Hippocampal formation (tissue), 2 donors: ENCODE measurements at places on chromosomes 4 and X.

GRCh38 chrX:123835661-123836371 is 24.0 kb upstream of the XIAP start:
- no peak for DNase-seq

- no peak for DNase-seq
Measured at GRCh38 chrX:20498851-20499635, 232.3 kb upstream of the RPS6KA3 start.

- no peak for DNase-seq
Measured at GRCh38 chr4:184430163-184430562, 44.2 kb downstream of the IRF2 start.

DNA sequence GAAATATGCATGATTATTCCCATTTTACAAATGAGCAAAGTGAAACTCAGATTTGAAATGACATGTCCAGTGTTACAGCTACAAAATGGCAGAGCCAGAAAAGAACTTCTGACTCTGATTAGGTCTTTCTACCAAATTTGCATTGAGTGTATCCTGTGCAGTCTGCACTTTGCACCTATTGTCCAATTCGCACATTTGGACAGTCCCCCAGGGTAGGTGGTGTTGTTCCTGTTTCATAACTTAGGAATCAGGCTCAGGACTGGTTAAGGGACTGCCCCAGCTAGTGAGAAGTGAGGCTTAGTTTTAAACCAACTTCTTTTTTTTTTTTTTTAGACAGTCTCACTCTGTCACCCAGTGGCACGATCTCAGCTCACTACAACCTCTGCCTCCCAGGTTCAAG is 137.9 kb upstream of the NALF2 start:
- no peak for DNase-seq

DNA sequence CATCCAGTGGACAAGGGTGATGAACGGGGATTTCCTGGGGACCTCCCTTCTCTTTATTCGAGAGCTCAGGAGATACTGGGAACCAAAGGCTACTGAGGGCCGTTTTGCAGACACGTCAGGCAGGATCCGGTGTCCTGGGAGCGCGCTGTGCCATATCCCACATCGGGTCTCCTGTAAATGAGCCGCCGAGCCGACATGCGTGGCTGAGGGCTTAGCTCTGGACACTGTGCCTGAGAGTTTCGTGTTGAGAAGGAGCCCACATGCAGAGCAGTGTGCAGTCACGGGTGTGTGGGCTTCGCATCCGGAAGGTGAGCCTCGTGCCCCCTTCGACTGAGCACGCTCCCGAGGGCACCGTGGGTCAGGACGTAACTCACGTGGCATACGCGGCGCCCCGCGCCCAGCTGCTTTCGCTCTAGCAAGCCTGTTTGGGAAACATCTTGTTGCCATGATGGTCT is 28.5 kb upstream of the HGFAC start:
- no peak for DNase-seq

GRCh38 chr4:53098681-53099121 is 236.6 kb downstream of the RASL11B start:
- no peak for DNase-seq

DNA sequence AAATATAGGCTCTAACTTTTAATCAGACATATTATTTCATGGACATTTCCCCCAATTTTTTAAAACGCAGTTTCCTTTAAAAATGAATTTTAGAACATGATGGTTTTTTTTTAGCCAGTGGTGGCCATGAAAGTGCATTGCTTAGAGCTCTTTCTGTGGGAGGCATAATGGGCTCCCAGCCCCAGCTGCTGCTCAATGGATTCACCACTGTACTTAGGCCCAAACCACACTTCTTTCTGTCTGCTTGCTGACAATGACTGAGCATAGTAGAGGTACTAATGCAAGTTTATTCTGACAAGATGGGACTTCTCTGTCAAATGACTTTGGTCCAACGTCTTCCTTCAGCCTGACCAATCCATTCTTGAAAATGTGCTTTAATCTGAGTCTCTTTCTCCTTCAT is 400.2 kb upstream of the GRIA3 start:
- DNase-seq, result no peak

DNA sequence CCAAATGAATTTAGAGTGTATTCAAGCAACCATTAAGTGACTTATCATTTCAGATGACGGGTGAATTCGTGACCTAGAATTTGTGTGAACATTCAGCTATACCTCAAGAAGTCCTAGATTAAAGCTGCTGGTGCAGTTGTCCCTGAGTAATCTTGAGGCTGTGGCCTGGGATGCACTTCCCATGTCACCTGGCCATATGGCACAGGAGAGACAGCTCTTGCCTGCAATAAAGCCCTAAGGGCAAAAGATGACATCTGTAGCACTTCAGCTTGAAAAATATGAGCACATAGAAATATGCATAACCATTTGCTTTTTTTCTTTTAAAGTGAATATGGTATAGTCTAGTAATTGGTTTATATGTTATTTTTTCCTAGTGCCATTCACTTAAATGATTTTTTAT is 125.8 kb downstream of the FHDC1 start:
- DNase-seq, result no peak

DNA sequence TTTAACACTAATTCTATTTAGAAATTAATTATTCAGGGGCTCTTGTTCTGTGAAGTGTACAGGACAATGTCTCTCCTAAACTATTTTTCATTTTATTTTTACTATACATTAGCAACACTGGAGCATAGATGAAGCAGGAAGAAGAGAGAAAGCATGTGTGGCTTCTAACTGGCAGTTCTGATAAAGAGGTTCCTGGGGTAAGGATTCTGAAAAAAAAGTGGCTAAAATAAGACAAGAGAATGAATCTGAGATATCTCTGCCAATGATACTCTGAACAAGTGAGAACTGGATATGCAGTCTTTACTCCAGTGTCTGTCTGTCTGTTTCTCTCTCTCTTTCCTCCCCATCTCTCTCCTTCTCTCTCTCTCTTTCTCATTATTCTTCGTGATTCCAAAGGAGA is 125.9 kb downstream of the MAML3 start:
- no peak for DNase-seq

DNA sequence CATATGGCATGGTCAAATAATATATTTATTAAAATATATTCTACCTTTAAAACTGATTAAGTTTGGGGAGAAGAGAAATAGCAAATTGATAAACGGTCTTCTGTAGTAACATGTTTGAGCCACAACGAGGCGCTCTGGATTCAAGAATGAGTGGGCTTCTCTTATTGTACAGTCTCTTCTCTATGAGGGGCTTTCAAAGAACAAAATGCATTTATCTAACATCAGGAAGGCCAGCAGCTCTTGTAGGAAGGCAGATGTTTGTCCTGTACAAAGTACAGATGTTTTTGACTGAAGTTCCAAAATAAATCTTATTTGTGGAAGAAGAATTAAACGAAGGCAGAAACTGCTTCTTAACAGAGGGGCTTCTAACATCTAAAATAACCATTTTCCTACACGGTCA is 153.6 kb downstream of the RASL11B start:
- DNase-seq, result no peak

GRCh38 chrX:133776072-133776471 is 209.3 kb downstream of the GPC3 start:
- DNase-seq, result no peak

DNA sequence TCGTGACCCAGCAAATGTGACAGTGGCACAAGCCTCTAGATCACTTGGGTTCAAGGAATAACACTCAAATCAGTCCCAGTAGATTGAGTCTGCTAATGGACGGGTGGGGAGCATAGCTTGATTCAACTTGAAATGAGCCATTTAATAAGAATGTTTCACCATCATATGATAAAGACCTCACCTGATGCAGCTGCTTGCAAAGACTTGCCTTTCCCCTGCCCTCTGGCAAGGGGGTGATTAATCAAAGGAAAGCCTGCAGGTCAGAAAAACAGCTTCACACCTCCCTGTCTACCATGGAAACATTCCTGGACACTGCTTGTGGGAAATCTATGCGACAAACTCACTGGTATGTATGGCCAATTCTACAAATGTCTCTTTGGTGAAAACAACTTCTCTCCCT is 54.5 kb downstream of the CD99L2 start:
- no peak for DNase-seq

- DNase-seq, result no peak
Measured at GRCh38 chr4:121740796-121741409, 24.1 kb downstream of the SMIM43 start.

- no peak for DNase-seq
Measured at GRCh38 chrX:120790552-120790951, 85.1 kb downstream of the CT47B1 start.

DNA sequence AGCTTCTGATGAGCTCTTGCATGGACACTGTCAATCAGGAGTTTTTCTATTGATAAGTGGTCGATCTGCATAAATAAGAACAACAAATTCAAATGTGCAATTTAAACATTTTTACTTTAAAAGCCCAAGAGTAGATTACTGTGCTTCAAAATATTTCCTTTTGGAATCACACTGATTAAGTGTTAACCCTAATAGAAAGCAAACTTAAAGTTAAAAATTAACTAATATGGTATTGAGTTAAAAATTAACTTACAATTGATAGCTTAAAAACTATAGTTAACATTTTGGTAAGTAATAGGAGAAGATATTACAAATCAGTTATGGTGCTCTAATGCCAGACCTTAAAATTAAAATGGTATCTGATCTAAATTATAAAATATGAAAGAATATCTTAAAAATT is 25.9 kb downstream of the MED14 start:
- no peak for DNase-seq

GRCh38 chr4:140078366-140078765 is 75.6 kb downstream of the MAML3 start:
- DNase-seq, result no peak

GRCh38 chr4:105469736-105470135 is 4.1 kb downstream of the PPA2 start:
- DNase-seq, result no peak
